ENCODE measurements at places on chromosomes 4 and X. TPM values are rescaled to one million over a fixed set of nuclear protein-coding genes. Genes with fewer than 3 reads are reported as not detected.
A peak's percentile ranks its signal among the peaks of the same experiment; 100 is the strongest.

The DSPP gene
- not detected for total RNA-seq

The ARR3 gene
- total RNA-seq = not detected

The USP26 gene
- total RNA-seq = not detected

GRCh38 chr4:184287697-184288255 is 70.1 kb upstream of the ENPP6 start:
- peak; percentile 91 for ATAC-seq

GRCh38 chr4:70153937-70154336 is at the start of gene PRR27:
Gene PRR27, plus strand, starts transcription at chr4:70154237. Its CDS starts 139 bp downstream, at chr4:70154376.
- ATAC-seq = no peak

DNA sequence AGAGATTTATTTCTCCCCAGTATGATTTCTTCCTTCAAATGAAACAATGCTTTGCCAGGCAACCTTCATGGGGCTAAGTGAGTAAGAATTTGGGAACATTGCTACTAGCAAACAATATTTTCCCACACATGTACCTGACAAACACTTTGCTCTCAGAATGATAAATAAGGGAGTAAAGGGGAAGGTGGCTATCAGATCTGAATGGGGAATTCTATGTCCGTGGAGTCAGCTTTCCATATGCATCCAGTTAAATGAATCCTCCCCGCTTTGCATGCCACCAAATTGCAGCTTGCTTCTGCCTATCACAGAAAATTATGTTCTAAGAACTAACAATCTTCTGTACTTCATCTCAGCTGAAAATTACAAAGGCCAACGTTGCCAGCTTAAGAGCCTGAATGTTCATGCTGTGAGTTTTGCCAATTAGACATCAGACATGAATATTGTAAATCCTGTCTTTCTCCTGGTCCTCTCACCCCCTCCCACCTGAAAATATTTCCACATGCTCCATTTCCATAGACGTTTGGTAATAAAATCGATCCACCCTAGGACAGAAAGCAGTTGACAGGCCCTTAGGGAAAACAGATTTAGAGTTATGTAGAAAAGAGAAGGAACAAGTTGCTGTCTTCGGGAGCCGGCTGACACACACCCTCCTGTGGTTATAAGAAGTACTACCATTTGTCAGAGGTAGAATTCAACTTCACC is 6.3 kb downstream of the MEPE start:
- ATAC-seq = peak; percentile 55

DNA sequence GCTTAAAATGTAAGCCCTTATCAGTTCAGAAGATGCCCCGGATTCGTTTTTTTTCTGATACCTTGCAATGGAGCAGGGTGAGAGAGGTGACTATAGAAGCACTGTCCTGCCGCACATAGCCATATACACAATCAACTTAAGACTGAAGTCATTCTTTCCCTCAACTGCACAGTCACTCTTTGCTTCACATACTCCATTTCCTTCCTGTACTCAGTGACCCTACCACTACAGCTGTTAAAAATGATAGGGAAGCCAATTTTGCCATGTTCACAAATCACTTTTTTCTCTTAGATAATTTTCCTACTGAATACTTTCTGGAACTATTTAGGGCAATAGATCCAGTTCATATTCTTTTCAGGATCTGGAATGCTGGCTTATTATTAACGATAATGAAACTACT is 300.0 kb downstream of the ANK2 start:
- no peak for ATAC-seq

DNA sequence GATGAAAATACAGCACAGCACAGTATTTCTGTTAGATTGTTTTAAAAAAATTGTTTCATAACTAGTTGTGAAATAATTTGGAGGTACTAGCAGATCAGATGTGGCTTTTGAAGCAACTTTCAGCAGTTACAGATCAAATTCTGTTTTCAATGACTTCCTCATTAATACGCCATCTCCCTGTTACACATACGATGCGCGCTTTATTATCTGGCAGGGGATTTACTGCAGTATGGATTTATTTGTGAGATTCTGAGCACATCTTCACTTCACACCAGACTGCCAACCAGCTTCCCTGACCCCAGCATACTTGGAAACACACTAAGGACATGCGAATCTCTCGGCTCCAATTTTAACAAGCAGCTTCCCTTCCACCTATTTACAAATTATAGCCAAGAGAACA is 235.5 kb upstream of the DIAPH2 start:
- no peak for ATAC-seq

DNA sequence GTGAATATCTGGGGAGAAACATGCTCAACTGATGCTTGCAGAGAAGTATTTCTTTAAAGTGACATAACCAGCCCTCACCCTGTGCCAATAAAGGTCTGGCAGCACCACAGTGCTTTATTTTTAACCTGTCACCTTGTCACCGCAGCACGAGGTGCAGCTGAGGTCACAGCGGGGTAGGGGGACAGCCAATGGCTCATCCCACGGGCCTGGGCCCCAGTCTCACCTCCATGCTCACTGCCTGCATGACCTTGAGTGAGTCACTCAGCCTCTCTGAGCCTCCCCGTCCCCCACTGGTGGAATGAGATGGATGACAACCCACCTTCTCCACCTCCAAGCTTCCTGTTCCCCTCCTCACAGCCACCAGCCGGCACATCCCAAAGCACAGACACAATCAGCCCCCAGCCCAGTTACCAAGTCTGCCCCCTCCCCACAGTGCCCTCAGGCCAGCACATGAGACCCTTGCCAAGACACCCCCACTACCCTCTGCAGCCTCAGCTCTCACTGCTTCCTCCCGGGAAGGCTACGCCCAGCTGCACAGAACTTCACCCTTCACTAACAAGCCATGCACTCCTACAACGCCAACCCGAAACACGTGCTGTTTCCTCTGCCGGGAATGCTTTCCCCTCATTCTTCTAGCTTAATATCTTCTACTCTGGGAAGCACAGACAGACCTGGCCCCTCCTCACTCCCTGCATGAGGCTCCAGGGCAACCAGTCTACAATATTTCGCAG is 24.9 kb upstream of the MAN2B2 start:
- no peak for ATAC-seq

- no peak for ATAC-seq
These were observed 73.4 kb downstream of the STARD8 start for GRCh38 chrX:68720851-68721250.

GRCh38 chrX:71282514-71283402 is 677 bp upstream of the NONO start:
- peak; percentile 67 for ATAC-seq

GRCh38 chr4:54226404-54227255 is 2.5 kb upstream of the PDGFRA start:
- ATAC-seq = peak; percentile 28

- no peak for ATAC-seq
These were observed 50.4 kb upstream of the PTPN13 start for GRCh38 chr4:86543560-86544309.

DNA sequence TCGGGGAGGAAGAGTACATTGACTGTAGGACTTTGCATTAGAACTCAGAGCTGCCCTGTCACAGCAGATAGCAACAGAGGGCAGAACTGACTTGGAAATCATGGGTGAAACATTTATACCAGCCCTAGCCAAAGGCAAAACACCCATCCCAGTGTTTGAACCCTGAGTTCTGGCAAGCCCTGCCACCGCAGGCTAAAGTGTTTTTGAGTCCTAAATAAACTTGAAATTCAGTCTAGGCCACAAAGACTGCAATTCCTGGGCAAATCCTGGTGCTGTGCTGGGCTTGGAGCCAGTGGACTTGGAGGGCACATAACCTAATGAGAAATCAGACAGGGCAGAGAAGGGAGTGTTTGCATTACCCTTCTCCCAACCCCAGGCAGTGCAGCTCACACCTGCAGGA is 1015.7 kb downstream of the FSTL5 start:
- ATAC-seq = no peak
